Effector memory CD4-positive, alpha-beta T cell (primary cell): ENCODE measurements at places on chromosomes 3 and 15.
A peak's percentile ranks its signal among the peaks of the same experiment; 100 is the strongest.

DNA sequence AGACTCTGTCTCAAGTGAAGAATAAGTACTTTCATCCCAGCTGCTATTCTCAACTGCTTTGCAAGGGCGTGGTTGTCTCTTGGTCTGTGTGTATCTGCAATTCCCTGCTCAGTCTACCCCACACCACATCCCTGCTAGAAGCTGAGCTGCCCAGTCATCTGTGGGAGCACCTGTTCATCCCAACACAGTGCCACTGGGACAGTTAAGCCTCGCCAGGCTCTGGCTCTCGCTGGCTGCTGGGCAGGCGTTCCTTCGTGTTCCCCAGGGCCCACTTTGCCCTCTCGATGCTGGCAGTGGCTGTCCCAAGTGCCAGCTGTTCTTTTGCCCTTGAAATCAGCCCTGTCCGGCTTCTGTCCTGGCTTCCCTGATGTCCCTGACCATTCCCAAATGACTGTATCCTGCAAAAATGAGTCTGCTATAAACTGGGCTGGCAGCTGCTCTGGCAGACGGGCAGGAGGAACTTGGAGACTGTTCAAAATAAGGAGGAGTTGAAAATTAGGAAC, 91.6 kb upstream of the KLHL25 start:
- no peak overlapping the region for H3K4me3 ChIP-seq
- no peaks in the 10 kb centered on the region for H3K36me3 ChIP-seq
- no peak for DNase-seq
- H3K4me1 ChIP-seq = no peaks in the 10 kb centered on the region

DNA sequence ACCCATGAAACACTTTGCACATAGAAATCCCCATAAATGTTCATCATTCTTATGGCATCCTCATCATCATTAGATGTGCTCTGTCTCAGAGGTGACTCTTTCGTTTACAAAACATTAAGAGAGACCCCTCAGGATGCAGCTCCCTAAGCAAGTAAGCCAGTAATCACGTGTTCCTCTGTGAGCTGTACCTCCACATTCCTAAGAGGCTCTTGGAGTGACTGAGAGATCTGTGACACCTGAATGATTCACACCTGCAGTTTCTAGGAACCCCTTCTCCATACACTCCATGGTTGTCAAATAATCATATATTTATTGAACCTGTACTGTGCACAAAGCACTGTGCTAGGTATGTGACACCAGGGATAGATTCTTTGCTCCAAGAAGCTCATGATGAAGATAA, 602.4 kb downstream of the UNC13C start:
- no peaks in the 10 kb centered on the region for H3K36me3 ChIP-seq
- H3K4me1 ChIP-seq = no peaks in the 10 kb centered on the region
- no peak overlapping the region for H3K4me3 ChIP-seq
- DNase-seq = no peak
- no peaks in the 10 kb centered on the region for H3K27me3 ChIP-seq

DNA sequence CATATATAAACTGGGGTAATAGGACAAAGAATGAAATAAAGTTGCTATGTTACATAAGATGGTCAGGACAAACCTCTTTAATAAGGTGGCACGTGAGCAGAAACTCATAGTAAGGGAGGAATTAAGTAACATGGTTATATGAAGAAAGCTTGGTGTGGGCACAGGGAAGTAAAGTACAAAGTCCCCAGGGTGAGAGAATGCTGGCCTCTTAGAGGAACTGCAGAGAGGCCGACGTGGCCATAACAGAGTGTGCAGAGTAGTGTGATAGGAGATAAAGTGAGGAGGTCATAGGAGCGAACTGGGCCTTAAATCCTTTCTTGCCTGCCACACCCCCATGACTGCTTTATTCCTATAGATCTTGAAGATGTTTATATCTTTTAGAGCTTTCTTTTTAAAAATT, 17.4 kb upstream of the RBMS3 start:
- no peaks in the 10 kb centered on the region for H3K36me3 ChIP-seq
- no peak overlapping the region for H3K4me3 ChIP-seq
- H3K27ac ChIP-seq = no peak overlapping the region
- H3K27me3 ChIP-seq = no peaks in the 10 kb centered on the region

GRCh38 chr3:57779666-57780065, 23.6 kb downstream of the SLMAP start:
- DNase-seq = no peak
- H3K27me3 ChIP-seq = no peaks in the 10 kb centered on the region
- peaks cover 3% of the 10 kb centered on the region for H3K36me3 ChIP-seq

DNA sequence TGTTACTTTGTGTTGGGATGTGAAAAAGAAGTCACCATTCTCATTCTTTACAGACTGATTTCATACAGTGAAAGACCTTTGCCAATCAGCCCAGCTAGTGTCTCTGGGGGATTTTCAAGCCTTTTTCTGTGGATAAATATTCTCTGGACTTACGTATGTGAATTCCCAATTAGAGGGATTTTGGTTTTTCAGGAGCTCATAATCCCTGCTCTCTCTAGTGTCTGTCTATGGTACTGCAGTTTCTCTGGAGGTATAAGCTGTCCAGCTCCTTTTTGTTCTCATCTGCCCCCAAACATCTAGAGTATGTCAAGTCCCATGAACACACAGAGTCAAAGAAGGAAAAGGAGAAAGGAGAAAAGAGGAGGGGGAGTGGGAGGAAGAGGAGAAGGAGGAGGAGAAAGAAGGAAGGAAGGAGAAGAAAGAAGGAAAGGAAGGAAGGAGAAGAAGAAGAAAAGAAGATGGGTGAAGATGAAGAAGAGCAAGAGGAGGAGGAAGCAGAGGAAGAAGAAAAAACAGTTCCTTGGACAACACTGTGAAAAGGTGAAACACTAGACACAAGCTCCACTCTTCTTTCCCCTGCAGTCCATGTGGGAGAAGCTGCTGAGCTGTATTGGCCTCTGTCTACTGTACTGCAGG, 218.6 kb downstream of the GREM1 start:
- H3K4me3 ChIP-seq = no peak overlapping the region
- DNase-seq = no peak
- no peak overlapping the region for H3K27ac ChIP-seq
- H3K27me3 ChIP-seq = no peaks in the 10 kb centered on the region

GRCh38 chr3:124486324-124486723, 243.9 kb upstream of the UMPS start:
- no peak overlapping the region for H3K27ac ChIP-seq
- no peaks in the 10 kb centered on the region for H3K27me3 ChIP-seq
- no peak for DNase-seq
- H3K4me3 ChIP-seq = no peak overlapping the region

GRCh38 chr3:3559786-3560185, 239.4 kb upstream of the LRRN1 start:
- H3K4me1 ChIP-seq = no peaks in the 10 kb centered on the region
- no peaks in the 10 kb centered on the region for H3K27me3 ChIP-seq
- no peak overlapping the region for H3K4me3 ChIP-seq
- DNase-seq = no peak
- H3K36me3 ChIP-seq = no peaks in the 10 kb centered on the region

DNA sequence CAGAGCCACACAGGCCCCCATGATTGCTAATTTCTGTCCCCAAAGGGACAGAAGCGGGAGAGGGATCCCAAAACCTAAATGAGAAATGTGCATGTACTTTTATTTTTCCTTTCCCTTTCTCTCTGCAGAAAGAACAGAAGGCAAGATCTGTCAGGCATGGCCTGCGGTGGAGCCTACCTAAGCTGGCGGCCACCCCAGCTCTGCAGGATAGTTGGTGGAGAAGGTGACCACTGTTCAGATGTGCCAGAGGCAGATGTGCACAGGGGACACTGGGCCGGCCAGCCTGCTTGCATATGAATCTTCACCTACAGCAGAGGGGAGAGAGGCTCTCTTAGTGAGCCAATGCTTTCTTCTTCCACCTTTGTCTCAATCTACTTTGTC, 2.1 kb upstream of the AMOTL2 start:
- no peak for DNase-seq
- H3K4me3 ChIP-seq = no peak overlapping the region
- peaks cover 8% of the 10 kb centered on the region for H3K4me1 ChIP-seq
- no peaks in the 10 kb centered on the region for H3K36me3 ChIP-seq

DNA sequence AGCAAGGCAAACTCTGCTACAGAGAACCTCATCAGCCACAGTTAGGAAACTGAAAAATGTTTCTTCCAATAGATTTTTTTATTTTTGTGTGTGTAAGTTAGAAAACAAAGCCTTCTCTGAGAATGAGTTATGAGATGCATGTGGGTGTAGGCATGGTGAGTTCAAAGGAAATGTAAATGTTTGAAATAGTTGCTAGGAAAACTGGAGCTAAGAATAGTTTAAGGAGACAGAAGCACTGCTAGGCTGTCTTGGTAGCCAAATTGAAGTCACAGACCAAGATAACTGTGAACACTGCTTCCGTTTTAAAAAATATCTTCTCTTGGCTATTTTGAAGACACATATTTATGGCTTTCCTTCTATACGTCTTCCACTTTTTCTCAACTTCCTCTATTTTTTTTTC, 1501.2 kb upstream of the CADM2 start:
- no peaks in the 10 kb centered on the region for H3K36me3 ChIP-seq
- H3K27me3 ChIP-seq = no peaks in the 10 kb centered on the region

DNA sequence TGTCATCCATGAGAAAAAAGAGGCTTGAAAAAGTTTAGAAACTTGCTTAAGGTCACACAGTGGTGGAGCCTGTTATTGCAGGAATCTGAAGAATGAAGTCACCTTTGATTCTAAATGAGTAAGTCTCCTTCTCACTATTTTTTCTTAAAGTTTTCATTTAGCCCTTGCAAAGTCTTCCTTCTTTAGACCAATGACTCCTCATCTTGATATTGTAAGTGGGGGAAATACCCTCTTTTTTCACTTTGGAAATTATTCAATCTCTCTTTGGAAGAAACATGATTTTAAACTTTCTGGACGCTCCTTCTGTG, 787 bp upstream of the SLMAP start:
- peak overlapping the region; percentile 98 for H3K4me3 ChIP-seq
- H3K27ac ChIP-seq = peak overlapping the region; percentile 79
- H3K4me1 ChIP-seq = peaks cover 13% of the 10 kb centered on the region
- DNase-seq = no peak
- H3K36me3 ChIP-seq = peaks cover 6% of the 10 kb centered on the region

- H3K4me1 ChIP-seq = no peaks in the 10 kb centered on the region
- H3K27ac ChIP-seq = no peak overlapping the region
- no peaks in the 10 kb centered on the region for H3K27me3 ChIP-seq
- H3K36me3 ChIP-seq = peaks cover 3% of the 10 kb centered on the region
- no peak overlapping the region for H3K4me3 ChIP-seq
- DNase-seq = no peak
Observed at GRCh38 chr3:37272741-37273140, 98.4 kb upstream of the LRRFIP2 start.

GRCh38 chr15:90878660-90879059, 5.6 kb upstream of the FES start:
- no peak overlapping the region for H3K4me3 ChIP-seq
- no peak overlapping the region for H3K27ac ChIP-seq
- no peaks in the 10 kb centered on the region for H3K27me3 ChIP-seq
- no peak for DNase-seq
- peaks cover 8% of the 10 kb centered on the region for H3K4me1 ChIP-seq

GRCh38 chr3:88033079-88033478, 25.7 kb downstream of the CGGBP1 start:
- H3K27ac ChIP-seq = no peak overlapping the region
- DNase-seq = no peak
- H3K4me1 ChIP-seq = peaks cover 4% of the 10 kb centered on the region
- H3K36me3 ChIP-seq = no peaks in the 10 kb centered on the region
- H3K27me3 ChIP-seq = no peaks in the 10 kb centered on the region

GRCh38 chr15:71111181-71111565, 4.1 kb upstream of the THSD4 start:
- DNase-seq = no peak
- no peaks in the 10 kb centered on the region for H3K36me3 ChIP-seq
- no peak overlapping the region for H3K27ac ChIP-seq
- H3K4me1 ChIP-seq = peaks cover 4% of the 10 kb centered on the region

DNA sequence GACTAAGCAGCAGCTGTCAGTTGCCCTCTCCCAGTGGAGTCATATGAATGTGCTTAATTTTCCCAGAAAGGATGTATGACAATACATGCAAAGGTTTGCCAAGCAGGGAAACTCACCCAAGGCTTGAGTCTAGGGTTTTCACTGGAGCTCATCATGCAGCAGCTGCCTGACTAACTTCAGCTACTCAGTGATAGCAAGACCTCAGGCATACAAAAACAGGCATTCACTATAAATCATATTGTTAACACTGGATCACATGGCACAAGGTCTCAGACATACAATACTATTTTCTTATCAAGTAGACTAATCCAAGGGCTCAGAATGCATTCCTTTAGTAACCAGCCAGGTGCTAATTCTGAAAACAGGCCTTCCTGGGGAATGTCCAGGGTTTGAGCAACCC, 85.0 kb upstream of the STAC start:
- H3K27ac ChIP-seq = no peak overlapping the region
- H3K4me3 ChIP-seq = no peak overlapping the region
- H3K36me3 ChIP-seq = no peaks in the 10 kb centered on the region
- H3K27me3 ChIP-seq = no peaks in the 10 kb centered on the region
- no peaks in the 10 kb centered on the region for H3K4me1 ChIP-seq

GRCh38 chr15:63559753-63560152, 37.4 kb upstream of the FBXL22 start:
- no peaks in the 10 kb centered on the region for H3K27me3 ChIP-seq
- H3K4me1 ChIP-seq = peaks cover 3% of the 10 kb centered on the region
- H3K27ac ChIP-seq = no peak overlapping the region
- H3K4me3 ChIP-seq = no peak overlapping the region
- peaks cover 76% of the 10 kb centered on the region for H3K36me3 ChIP-seq

DNA sequence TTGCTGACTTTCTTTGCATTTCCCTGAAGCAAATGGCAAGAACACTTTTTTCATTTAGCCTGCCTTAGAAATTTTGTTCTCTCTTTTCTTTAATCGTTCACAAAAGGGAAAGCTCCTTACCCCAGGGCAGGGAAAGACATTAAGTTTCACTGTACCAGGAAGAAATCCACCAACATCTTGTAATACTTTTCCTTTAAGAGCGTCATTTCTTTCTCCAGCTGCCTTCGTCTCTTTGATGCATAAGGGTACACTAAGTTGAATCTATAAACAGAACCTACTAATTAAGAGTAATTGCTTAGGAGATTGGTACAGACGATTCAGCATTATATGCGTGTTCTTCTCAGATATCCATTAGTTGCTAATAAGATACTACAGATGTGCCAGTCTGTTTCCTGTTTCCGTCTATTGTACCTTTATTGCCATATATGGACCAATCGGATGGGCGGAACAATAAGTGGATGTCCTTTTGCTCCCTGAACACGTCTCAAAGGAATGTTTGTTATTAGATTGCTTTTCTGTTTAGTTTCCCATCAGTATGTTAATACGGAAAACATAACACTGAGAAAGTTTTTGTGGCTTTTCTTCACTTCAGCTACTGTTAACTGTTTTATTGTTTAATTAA, 276.7 kb upstream of the RARB start:
- no peaks in the 10 kb centered on the region for H3K4me1 ChIP-seq
- H3K27ac ChIP-seq = no peak overlapping the region
- H3K36me3 ChIP-seq = no peaks in the 10 kb centered on the region
- DNase-seq = no peak
